ENCODE measurements at places on chromosomes 1 and 21.

DNA sequence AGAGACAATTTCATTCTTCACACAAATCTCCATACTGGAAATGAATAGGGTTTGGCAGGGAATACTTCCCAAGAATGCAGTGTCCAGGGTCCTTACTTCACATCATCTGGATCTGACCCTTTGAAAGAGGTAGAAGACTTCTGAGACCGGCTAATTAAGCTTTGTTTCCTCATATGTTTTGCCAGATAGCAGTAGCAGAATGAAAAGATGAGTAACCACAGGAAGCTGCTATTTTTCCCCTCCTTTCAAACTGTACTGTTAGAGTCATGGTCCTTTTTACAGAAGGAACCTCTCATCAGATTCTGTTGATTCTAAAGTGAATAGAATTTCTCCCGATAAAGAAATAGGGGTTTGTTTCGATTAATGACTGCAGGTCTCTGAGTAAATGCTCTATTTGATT is 1.4 kb upstream of the OLFML3 start:
- no peak for DNase-seq

- peak; percentile 17 for DNase-seq
These were observed 29.2 kb upstream of the PDE9A start for GRCh38 chr21:42624095-42624790.

GRCh38 chr1:70485624-70486023 is 74.6 kb downstream of the CTH start:
- no peak for DNase-seq

DNA sequence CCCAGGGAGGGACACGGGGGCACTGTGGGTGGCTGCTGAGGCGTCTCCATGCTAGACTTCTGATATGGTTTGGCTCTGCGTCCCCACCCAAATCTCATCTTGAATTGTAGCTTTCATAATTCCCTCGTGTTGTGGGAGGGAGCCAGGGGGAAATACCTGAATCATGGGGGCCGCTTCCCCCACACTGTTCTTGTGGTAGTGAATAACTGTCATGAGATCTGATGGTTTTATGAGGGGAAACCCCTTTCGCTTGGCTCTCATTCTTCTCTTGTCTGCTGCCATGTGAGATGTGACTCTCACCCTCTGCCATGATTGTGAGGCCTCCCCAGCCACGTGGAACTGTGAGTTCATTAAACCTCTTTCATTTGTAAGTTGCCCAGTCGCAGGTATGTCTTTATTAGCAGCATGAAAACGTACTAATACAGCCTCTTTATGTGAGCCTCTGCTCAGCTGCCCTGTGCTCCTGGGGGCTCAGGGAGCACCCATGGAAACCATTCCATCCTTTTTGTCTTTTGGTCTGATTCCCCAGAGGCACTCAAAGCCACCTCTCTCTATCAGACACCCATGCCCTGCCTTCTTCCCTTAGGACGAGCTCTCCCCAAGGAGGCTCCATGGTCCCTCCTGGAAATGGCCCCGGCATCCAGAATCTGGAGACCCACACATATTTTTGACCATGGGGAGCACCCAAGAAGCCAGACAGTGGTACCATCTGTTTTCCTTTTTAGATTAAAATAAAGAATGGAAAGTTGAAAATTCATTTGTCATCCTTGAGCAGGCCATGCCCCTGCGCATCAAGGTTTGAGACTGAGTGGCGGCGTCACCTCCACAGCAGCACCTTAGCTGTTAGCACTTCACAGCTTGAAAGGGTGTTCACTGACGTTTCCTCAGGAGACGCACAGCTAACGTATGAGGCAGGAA is 65.9 kb upstream of the FAM20B start:
- DNase-seq: no peak

GRCh38 chr1:27436204-27437159 is 44.1 kb downstream of the GPR3 start:
- no peak for DNase-seq

DNA sequence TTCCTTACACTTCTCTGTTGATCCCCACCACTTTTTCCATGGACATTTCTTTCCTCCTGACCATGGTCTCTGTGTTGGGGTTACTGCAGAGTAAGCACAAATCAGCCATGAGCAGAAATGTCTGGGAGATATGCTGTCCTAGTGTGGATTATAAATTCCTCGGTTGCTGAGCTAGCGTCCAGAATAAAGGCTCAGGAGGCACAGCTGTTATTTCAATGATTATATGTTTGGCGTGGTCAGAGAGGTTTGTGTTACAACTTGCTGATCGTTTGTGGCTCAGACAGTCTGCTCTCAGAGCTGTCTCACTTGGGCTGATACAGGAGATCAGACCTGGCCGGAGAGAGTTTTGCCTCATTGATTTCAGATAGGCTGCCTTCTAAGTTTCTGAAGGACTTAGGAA is 37.5 kb upstream of the LAMC2 start:
- DNase-seq: no peak

Data from left forelimb (tissue), 1 donor.